IMR-90 (cell line): ENCODE measurements at places on chromosomes 4 and X. TPM values are rescaled to one million over a fixed set of nuclear protein-coding genes. Genes with fewer than 3 reads are reported as not detected.

The VSIG4 gene
- not detected in 2 replicates for total RNA-seq

The CT45A1 gene
- not detected in 2 replicates for total RNA-seq

The GNRHR gene
- total RNA-seq = not detected in 2 replicates

The KLB gene
- not detected in 2 replicates for total RNA-seq

The OPRPN gene
- not detected in 2 replicates for total RNA-seq

The DBET gene
- not detected in 2 replicates for total RNA-seq

The BBS12 gene
- total RNA-seq = 5.0 and 5.9 TPM in 2 replicates

The PABPC1L2A gene
- total RNA-seq = not detected in 2 replicates

The SMPX gene
- total RNA-seq = not detected in 2 replicates

The CENPVL2 gene
- not detected in 2 replicates for total RNA-seq

The NSD2 gene
- total RNA-seq = 62.2 and 68.1 TPM in 2 replicates

The ANKRD50 gene
- 35.3 and 45.8 TPM in 2 replicates for total RNA-seq

The RNF212 gene
- total RNA-seq = under 0.01 TPM in 2 replicates
